Osteoblast (primary cell): ENCODE measurements at places on chromosomes 16 and 17. TPM values are rescaled to one million over a fixed set of nuclear protein-coding genes. Genes with fewer than 3 reads are reported as not detected.

DNA sequence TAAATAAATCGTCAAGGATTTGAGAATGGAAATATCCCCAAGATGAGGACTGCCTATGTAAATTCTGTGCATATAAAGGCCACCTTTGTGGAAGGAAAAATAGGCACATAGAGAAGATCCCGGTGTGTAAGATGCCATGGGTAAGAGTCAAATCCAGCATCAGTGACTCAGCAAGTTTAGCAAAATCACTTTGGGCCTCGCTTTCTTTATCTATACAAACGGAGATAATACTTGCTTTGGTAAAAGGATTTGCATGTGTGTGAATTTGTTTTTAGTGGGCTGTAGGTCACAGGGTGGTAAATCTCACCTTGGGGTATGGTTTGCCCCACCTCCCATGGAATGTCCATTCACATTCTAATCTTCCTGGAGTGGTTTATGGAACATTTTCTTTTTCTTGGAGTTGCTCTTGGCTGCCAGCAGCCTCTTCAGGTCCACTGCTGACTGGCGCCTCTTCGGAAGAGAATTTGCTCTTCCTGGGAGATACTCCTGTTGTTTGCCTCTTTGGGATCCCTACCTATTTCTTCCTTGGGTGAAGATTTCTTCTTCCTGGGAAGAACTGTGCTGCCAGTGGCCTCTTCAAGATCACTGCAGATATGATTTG, 587.6 kb downstream of the CDH11 start:
- DNase-seq: no peak

DNA sequence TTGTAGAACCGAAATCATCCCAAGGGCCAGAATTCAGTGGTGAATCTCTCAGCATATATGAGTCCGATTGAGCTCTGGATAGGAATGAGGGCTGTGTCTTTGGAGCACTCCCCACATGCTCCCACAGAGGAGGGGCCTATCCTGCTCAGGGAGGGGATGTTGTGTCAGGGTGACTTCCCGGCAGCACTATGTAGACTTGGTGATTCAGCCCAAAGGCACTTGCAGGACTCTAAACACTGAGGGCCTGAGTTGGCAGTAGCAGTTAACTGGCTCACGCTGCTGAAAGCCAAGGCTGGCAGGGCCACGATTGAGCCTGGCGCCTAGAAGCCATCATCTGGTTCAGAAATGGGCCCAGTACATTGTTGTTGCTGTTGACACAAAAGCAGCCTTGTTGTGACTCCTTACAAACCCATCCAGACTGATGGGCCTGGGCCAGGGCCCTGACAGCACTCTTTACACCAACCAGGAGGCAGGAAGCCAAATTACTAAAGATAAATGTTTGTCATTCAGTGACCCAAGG, 31.9 kb downstream of the NMT1 start:
- DNase-seq: peak; percentile 99

- DNase-seq: peak; percentile 49
These were observed 211.9 kb upstream of the HS3ST3A1 start for GRCh38 chr17:13813347-13814240.

IGF2BP1 gene
- 0.59 and 1.4 TPM in 2 replicates for total RNA-seq

AXIN2 gene
- total RNA-seq: 2.9 and 5.1 TPM in 2 replicates

KRTAP3-2 gene
- total RNA-seq: not detected in 2 replicates
